Heart left ventricle (tissue), 16 donors: ENCODE measurements at places on chromosomes 7 and 10. TPM values are rescaled to one million over a fixed set of nuclear protein-coding genes. Genes with fewer than 3 reads are reported as not detected.
A peak's percentile ranks its signal among the peaks of the same experiment; 100 is the strongest.

- DNase-seq, result no peak
Measured at GRCh38 chr7:105602325-105603305, 21.3 kb upstream of the EFCAB10 start.

- peak; percentile 3 for DNase-seq
Measured at GRCh38 chr10:49748006-49748405, 14.1 kb downstream of the OGDHL start.

- DNase-seq, result no peak
Measured at GRCh38 chr7:13279854-13280435, 592.5 kb downstream of the ARL4A start.

DNA sequence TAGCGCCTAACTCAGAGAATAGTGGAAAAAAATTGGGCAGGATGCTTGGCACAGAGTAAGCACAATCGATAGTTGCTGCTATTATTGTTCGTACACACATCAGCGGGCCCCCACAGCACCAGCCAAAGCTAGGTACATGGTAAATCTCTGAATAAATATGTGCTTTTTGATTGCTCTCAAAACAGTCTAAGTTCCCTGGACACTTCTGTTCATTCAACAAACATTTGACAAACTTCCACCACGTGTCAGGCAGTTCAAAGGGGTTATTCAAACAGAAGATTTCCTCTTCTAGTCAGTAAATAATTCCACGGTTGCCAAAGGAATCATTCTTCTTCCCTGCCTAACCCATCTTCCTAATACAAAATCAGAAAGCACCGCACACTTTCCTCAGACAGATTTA, 150.8 kb downstream of the DGKI start:
- DNase-seq, result no peak

DNA sequence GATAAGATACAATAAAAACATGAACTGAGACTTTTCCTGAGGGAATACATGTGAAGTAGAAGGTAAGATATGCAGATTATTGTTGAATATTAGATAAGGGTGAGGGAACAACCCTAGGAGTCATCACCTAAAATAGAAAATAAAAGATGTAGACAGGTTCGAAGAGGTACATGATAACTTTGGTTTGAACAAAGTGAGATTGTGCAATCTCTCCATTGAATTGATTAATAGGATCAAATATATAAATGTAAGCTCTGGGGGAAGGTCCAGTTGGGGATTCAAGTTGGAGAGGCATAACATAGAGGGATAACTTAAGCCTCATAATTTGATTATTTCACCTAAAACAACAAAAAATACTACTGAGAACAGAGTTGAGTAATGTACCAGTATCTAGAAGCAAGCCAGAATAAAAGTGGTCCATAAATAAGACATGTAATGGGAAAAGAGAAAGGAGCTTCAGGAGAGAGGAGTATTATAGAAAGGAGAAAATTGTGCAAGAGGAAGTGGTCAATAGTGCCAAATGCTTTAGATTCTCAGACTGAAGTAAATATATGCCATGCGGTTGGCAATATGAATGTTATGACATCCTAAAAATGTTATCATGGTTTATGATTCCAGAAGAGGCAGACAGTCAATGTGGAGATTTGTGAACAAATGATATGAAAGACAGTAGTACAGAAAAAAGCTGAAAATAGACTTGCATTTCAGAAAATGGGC, 282.3 kb upstream of the CHRM2 start:
- no peak for DNase-seq

Gene KCNMA1
- 0.53 TPM for polyA plus RNA-seq

Gene MAT1A
- not detected for polyA plus RNA-seq

Gene WNT8B
- polyA plus RNA-seq, result not detected

DNA sequence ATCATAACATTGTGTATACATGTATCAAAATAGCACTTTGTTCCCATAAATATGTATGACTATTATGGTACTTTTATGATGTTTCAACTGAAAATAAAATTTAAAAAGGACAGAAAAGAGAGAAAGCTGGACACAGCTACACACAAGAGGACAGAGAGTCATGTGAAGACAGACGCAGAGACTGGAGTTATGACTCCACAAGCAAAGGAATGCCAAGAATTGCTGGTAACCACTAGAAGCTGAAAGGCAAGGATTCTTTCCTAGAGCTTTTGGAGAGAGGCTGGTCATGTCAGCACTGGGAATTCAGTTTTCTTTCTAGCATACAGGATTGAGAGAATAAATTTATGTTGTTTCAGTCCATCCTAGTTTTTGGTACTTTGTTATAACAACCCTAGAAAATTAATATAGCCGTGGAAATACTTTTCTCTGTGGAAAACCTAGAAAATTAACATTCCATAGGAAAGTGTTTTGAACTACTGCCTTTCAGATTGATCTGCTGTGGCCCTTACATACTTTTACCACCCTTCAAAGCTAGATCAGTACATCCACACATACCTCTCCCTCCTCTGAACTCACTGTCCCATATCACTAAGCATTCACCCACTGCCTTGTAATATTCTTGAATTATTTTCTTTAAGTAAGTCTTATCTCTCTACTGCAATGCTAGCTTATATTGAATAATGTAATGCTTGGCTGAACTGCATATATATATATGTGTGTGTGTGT, 575.3 kb downstream of the IPMK start:
- no peak for DNase-seq

Gene RPEL1
- not detected for polyA plus RNA-seq

Gene IFIT2
- polyA plus RNA-seq, result 2.1 TPM

Gene ASB10
- 6.9 TPM for polyA plus RNA-seq

GRCh38 chr7:126411032-126411820, 841.5 kb downstream of the GRM8 start:
- DNase-seq, result no peak

DNA sequence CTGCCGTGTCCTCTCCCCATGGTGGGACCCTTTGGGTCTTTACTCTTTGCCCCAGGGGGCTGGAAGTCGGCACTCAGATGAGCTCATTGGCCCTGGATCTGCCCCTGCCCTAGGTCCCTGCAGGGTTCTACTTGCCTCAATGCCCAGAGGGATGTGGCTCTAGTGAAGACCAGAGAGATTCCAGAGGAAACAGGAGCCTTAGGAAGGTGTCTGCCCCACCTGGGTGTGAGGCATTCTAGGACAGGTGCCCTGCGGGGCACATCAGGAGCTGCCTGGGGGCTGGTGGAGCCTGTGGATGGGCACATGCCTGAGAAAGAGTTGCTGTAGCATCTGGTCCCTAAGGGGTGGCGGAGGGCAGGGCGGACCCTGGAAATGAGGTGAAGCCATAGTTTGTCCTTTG, 128.6 kb downstream of the ADCY1 start:
- DNase-seq, result no peak

DNA sequence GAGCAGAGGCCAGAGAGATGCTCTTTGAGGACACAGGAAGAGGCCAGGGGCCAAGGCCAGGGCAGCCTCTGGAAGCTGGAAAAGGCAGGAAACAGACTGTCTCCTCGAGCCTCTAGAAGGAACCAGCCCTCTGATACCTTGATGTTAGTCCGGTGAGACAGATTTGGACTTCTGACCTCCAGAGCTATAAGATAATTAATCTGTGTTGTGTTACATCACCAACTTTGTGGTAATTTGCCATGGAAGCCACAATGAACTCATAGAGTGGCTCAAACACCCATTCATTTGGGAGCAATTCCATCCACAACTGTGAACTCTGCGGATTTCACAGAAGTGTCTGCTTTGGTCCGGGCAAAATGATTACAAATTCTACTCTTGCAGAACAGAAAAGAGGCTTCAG, 48.7 kb downstream of the OAT start:
- no peak for DNase-seq

- no peak for DNase-seq
Measured at GRCh38 chr10:71266918-71267442, 52.1 kb upstream of the SLC29A3 start.
